T47D (cell line): ENCODE measurements at places on chromosomes 3 and 15.

- no peak for DNase-seq
Measured at GRCh38 chr3:45597581-45597980, 3.0 kb downstream of the LIMD1 start.

DNA sequence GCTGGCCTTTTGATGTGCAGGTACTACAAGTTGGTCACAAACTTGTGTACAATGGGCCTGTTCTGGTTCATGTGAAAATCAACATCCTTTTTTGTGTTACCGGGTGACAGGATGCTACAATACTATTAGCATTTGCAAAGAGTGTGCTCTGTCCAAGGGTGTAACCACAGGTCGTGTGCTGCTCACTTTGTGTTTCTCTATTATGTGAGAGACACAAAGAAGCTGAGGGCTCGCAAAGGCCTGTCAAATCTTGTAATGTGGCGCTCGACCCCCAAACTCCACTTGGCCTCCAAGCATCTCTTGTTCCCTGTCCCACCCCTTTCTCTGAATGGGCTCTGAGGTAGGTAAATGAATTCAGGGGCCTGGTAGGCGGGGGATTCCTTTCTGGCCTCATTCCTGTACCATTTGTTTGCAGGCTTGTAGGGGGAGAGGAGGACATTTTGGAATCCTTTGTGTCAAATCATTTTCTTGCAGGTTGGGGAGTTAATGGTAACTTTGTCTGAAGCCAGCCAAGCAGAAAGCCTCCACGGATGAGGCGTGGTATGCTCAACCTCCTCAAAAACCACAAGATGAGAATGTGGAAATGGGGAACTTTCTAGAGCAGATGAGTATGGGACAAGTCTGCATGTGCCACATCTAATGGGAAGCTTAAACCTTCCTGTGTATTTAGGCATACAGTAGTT lies 109.1 kb downstream of the OPA1 start:
- DNase-seq = no peak

- no peak for DNase-seq
Measured at GRCh38 chr15:45168286-45168685, 19.5 kb downstream of the SHF start.

GRCh38 chr15:90956274-90957030 lies 1.8 kb downstream of the RCCD1 start:
- peak; percentile 92 for DNase-seq

DNA sequence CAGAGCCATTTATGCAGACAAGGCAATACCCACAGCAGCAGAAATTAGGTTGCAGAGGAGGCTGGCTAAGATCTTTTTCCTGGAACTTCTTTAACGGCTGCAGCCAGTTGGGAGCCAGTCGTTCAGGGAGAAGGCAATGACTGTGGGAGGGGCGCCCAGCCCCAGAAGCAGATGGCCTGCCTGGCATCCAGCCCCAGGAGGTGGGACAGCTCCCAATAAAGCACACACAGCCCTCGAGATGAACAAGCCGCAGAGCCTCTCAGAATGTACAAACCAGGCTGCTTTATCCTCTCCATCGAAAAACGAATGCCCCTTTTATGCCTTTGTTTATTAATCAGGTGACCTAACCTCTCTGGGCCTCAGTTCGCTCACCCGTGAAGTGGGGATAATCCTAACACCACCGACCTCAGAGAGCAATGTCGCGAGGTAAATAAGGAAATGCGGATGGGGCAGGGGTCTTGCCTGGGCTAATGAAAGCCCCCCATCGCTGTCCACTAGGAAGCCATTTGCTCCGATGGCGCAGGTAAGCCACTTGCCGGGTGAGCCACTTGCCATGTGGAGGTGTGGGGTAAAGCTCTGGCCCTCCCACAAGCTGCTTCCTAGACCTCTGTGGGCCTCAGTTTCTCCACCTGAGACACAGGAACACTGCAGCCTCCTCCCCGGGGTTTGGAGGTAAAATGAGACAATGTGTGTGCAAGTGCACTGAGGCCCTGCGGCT lies 35.8 kb downstream of the MGLL start:
- DNase-seq = no peak

DNA sequence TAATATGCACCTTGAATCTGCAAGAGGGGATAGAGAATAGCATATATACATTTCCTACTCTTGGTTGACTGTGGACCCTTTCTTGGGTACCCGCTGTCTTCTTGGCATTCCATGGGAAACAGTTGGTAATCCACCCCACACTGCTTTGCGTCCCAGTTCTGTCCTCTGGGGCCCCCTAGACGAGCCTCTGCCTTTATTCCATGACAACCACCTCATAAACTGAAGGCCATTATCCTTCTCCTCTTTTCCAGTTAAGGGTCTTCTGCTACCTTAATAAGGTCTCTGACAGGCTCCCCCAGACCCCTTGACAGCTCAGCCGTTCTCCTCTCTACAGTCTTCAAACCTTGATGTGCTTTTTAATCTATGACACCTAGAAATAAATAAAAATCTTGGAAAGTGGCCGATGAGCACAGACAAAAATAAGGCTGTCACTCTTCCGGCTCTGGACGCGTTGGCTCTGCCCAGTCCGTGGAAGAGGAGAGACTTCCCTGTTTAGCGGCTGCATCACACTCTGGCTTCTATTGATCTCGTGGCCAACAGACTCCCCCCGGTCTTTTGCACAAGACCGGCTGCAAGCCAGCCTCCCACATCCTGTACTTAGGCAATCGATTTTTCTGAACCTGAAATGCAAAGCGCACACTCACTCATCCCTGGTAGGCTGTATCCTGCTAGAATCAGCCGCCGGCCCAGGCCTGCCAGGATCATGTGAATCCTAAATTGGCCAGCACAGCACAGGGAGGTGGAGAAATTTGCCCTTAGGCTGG lies 251.0 kb upstream of the TLE3 start:
- DNase-seq = no peak

DNA sequence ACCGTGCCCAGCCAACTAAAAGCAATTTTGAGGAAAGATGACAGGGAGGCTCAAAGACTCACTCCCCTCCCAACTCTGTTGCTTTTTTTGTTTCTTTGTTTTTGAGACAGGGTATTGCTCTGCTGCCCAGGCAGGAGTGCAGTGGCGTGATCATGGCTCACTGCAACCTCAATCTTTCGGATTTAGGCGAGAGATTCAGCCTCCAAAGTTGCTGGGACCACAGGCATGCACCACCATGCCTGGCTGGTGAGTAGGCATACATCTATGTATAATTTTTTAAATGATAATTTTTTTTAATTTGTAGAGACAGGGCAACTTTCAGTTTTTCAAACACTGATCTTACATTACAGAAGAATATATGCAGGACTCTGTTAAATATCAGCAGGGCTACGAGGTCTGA lies 15.8 kb upstream of the THUMPD3 start:
- no peak for DNase-seq

GRCh38 chr3:136772709-136773108 lies 20.5 kb upstream of the STAG1 start:
- DNase-seq = no peak

DNA sequence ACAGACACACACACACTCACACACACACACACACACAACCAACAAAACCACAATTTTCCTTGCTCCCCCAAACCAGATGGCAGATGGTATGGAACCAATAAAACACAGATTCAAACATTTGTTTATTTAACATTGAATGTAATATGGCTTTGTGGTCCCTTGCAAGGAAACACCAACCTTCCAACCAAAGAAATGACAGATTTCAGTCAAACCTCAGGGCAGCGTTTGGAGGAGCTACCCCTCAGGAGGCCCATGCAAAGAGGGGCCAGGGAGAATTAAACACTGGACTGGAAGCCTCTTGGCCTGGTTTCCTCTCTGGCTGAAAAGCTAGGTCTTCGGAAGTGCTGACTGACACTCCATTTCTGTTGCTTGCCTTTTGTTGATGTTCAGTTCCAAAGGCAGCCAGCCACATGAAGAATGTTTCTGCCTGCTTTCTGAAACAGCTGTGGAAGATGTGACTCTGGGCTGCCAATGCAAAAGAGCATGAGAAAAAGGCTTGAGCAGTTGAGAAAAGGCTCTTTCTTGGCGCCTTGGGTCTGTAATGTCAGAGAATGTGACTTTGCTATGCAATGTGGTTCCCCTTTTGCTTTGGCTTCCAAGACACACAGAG lies 296.1 kb downstream of the RPLP1 start:
- DNase-seq = no peak

- DNase-seq = no peak
Measured at GRCh38 chr15:79064496-79064895, 26.1 kb downstream of the RASGRF1 start.

GRCh38 chr3:33318710-33319380 lies 41.6 kb downstream of the FBXL2 start:
- no peak for DNase-seq

GRCh38 chr3:38711321-38711720 lies 61.8 kb upstream of the SCN5A start:
- DNase-seq = no peak

GRCh38 chr3:98331329-98331728 lies 22.3 kb upstream of the OR5K4 start:
- no peak for DNase-seq

GRCh38 chr3:20563251-20563650 lies 377.2 kb upstream of the SGO1 start:
- no peak for DNase-seq

DNA sequence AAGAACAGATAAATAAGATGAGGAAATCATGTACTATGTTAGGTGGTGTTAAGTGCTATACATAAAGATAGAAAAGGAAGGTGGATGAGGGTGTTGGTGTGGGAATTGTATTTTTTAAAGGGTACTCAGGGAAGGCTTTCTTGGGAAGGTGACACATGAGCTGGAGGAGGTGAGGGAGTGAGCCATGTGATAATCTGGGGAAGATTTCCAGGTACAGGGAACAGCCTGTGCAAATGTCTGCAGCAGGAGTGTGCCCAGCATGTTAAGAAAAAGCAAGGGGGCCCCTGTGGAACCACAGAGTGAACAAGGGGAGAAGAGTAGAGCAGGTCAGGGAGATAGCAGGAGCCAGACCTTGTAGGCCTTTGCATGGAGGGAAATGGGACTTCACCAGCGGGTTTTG lies 175.6 kb downstream of the SSR3 start:
- no peak for DNase-seq

DNA sequence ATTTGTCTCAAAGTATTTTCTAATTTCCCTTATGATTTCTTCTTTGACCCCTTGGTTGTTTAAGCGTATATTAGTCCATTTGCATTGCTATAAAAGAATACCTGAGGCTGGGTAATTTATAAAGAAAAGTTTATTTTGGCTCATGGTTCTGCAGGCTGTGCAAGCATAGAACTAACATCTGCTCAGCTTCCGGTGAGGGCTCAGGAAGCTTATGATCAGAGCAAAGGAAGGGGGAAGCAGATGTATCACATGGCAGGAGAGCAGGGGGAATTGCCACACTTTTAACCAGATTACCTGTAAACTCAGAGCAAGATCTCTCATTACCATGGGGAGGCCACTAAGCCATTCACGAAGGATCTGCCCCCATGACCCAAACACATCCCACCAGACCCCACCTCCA lies 148.2 kb downstream of the PDE8A start:
- DNase-seq = no peak

DNA sequence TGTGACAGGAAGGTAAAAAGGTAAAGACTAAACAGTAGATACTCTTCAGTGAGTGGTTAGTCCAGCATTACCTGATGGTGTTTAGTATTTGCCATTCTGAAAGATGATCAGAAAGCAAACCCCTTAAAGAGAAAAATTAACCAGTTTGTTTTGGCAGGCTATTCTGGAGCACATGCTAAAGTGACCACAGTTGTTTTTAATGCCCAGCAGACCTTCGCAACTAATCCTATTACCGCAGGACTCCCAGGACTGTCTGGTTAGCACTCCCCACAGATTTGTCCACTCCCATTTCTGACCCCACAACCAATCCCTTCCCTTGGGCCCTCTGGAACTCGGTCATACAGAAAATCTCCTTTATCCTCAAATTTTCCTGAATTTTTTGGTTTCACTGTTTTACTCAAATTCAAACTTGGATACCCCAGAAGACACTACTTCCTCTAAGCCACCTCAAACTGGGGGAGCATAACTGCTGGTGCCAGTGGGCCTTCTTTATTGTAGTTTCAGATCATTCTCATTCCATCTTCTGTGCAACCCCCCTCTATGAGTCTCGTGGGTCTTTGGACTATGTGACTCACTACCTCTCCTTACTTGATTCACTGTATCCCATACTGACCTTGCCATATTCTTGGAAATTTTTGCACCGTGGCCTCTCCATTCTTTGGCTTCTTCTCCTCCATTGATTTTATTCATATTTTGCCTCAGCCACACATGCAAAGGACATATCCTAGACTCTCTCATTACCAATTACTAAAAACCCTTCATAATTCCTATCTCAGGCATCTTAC lies 104.4 kb downstream of the RBMS3 start:
- DNase-seq = no peak

DNA sequence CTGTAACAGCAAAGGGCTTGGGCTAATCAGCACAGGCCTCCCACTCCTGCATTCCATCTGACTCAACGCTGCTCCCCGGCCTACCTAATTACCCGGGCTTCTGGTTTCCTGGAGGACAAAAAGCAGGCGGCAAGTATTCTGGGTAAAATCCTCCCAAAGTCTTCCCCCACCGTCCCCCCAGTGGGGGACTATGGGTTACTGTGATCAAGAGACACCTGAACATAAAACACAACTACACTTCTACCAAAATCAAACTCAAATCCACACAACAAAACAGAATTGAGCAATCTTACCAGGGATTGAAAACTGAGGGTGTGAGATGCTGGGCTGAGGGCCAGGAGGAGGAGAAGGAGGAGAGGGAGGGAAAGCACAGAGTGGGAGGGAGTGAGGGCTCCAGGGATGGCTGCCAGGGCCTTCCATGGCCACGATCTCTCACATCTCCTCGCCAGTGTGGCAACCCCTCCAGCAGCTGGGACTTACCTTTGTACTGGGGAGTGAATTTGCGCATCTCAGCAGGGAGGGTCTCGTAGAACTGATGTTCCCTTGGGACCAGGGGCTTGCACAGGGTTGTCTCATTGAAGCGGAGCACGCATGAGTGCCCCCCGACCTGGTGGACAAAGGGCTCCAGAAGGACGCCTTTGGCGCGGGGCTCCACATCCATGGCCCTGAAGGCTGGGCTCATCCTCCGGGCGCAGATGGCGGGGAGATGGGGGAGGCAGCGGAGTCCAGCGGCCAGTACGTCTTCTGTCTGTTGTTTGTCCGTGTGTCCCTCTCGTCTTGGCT lies 9.1 kb upstream of the NCKIPSD start:
- DNase-seq = no peak

DNA sequence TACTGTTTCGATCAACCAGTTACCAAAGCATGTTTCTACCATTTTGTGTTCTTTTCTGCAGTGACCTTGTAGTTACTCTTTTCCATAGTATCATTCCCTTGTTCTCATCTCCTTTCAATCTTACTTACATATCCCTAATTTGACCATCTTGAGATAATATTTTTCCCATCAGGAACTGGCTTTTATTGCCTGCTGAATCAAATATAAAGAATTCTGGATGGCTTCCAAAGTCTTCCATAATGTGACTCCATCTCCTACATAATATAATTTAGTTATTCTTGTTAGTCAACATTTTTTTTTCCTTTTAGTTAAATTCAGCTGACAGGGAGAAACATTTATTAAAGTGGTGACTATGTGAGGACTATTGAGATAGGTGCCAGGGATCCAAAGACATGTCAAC lies 7.0 kb downstream of the USP8 start:
- no peak for DNase-seq

- no peak for DNase-seq
Measured at GRCh38 chr3:123656691-123657090, 71.8 kb upstream of the HACD2 start.

- no peak for DNase-seq
Measured at GRCh38 chr3:4895838-4896237, 83.4 kb upstream of the BHLHE40 start.

GRCh38 chr3:149764302-149764701 lies 12.0 kb upstream of the COMMD2 start:
- DNase-seq = no peak
